A549 treated with Hydrocortisone at 1 μM for 4 hours (cell line): ENCODE measurements at places on chromosomes 12 and 14. TPM values are rescaled to one million over a fixed set of nuclear protein-coding genes. Genes with fewer than 3 reads are reported as not detected.

The BMAL2 gene
- 12.0 to 22.1 TPM (median 15.2 TPM) in 5 replicates for total RNA-seq

The SOAT2 gene
- total RNA-seq, result 0.10 to 0.37 TPM (median 0.26 TPM) in 5 replicates

The TPH2 gene
- 0.10 TPM in 1 of 5 replicates, not detected in the others for total RNA-seq

The KRT78 gene
- total RNA-seq, result 0.07 to 0.45 TPM (median 0.25 TPM) in 4 of 5 replicates, not detected in the other

The CELA1 gene
- not detected in 5 replicates for total RNA-seq

The PTGER2 gene
- 2.5 to 4.4 TPM (median 4.2 TPM) in 5 replicates for total RNA-seq

The CLEC4A gene
- 0.21 TPM in 1 of 5 replicates, not detected in the others for total RNA-seq

The TROAP gene
- 74.4 to 87.6 TPM (median 83.8 TPM) in 5 replicates for total RNA-seq

The ZDHHC22 gene
- total RNA-seq, result 0.18 to 0.37 TPM (median 0.23 TPM) in 5 replicates

The SIX1 gene
- total RNA-seq, result 5.3 to 7.5 TPM (median 7.1 TPM) in 5 replicates

The ESRRB gene
- 0.10 to 0.37 TPM (median 0.22 TPM) in 5 replicates for total RNA-seq

The CCDC175 gene
- not detected in 5 replicates for total RNA-seq

The COX8C gene
- not detected in 5 replicates for total RNA-seq

The APOF gene
- total RNA-seq, result not detected in 5 replicates

The TCL1B gene
- not detected in 5 replicates for total RNA-seq

The TMEM106C gene
- 117 to 139 TPM (median 121 TPM) in 5 replicates for total RNA-seq

The ACTN1 gene
- 180 to 230 TPM (median 200 TPM) in 5 replicates for total RNA-seq

The NXPH4 gene
- total RNA-seq, result 4.1 to 6.0 TPM (median 5.1 TPM) in 5 replicates

The SPIC gene
- not detected in 5 replicates for total RNA-seq

The PMCH gene
- total RNA-seq, result not detected in 5 replicates

The TC2N gene
- 0.49 to 1.0 TPM (median 0.82 TPM) in 5 replicates for total RNA-seq

The SERPINA10 gene
- total RNA-seq, result 0.05 TPM in 1 of 5 replicates, not detected in the others

The FZD10 gene
- not detected in 5 replicates for total RNA-seq

The PCK2 gene
- 18.3 to 21.2 TPM (median 19.7 TPM) in 5 replicates for total RNA-seq

The OAS3 gene
- total RNA-seq, result 18.4 to 27.6 TPM (median 23.5 TPM) in 5 replicates

The RPGRIP1 gene
- 0.09 to 0.25 TPM (median 0.17 TPM) in 5 replicates for total RNA-seq

The CLMN gene
- 5.0 to 7.4 TPM (median 6.0 TPM) in 5 replicates for total RNA-seq

The SLC4A8 gene
- 1.1 to 1.5 TPM (median 1.3 TPM) in 5 replicates for total RNA-seq

The KRT74 gene
- total RNA-seq, result not detected in 5 replicates

The COCH gene
- total RNA-seq, result 21.3 to 28.0 TPM (median 25.2 TPM) in 5 replicates

The FAM181A gene
- total RNA-seq, result not detected in 5 replicates

The MEG3 gene
- 41.2 to 54.4 TPM (median 49.7 TPM) in 5 replicates for total RNA-seq

The CD69 gene
- total RNA-seq, result not detected in 5 replicates

The TAOK3 gene
- 7.7 to 10.7 TPM (median 9.2 TPM) in 5 replicates for total RNA-seq
